Activated CD4-positive, alpha-beta memory T cell treated with anti-CD3 and anti-CD28 coated beads, Interleukin-2, amount 10 ng/mL, durations not matched to agents 7 days and 5 days (primary cell): ENCODE measurements at places on chromosomes 5 and 9. TPM values are rescaled to one million over a fixed set of nuclear protein-coding genes. Genes with fewer than 3 reads are reported as not detected.

Gene LRRTM2
- 0.23 TPM for total RNA-seq

GRCh38 chr9:16306586-16306985 lies 563.9 kb downstream of the BNC2 start:
- DNase-seq = no peak
- H3K4me1 ChIP-seq = no peaks in the 10 kb centered on the region

- peaks cover 58% of the 10 kb centered on the region for H3K4me1 ChIP-seq
- no peak overlapping the region for H3K27ac ChIP-seq
- no peak overlapping the region for H3K4me3 ChIP-seq
- H3K36me3 ChIP-seq = peaks cover 30% of the 10 kb centered on the region
- DNase-seq = no peak
These were observed 2.1 kb downstream of the RIC1 start for GRCh38 chr9:5631026-5631425.

Gene AK8
- total RNA-seq = not detected

Gene TLE4
- total RNA-seq = 33.3 TPM

GRCh38 chr9:113641100-113641885 lies 177.8 kb downstream of the RGS3 start:
- no peak for DNase-seq
- H3K4me3 ChIP-seq = no peak overlapping the region
- H3K27ac ChIP-seq = no peak overlapping the region
- peaks cover 22% of the 10 kb centered on the region for H3K27me3 ChIP-seq
- no peaks in the 10 kb centered on the region for H3K4me1 ChIP-seq

Gene AHRR
- total RNA-seq = 24.6 TPM

- H3K27me3 ChIP-seq = peaks cover 11% of the 10 kb centered on the region
- H3K4me1 ChIP-seq = no peaks in the 10 kb centered on the region
- no peaks in the 10 kb centered on the region for H3K36me3 ChIP-seq
- H3K27ac ChIP-seq = no peak overlapping the region
These were observed 9.3 kb upstream of the TNC start for GRCh38 chr9:115127191-115127817.
